ENCODE measurements at places on chromosomes 16 and 17.

GRCh38 chr17:34712481-34713195 lies 133.3 kb downstream of the TMEM132E start:
- DNase-seq, result no peak

GRCh38 chr16:89583895-89584644 lies 8.5 kb downstream of the CPNE7 start:
- DNase-seq, result no peak

DNA sequence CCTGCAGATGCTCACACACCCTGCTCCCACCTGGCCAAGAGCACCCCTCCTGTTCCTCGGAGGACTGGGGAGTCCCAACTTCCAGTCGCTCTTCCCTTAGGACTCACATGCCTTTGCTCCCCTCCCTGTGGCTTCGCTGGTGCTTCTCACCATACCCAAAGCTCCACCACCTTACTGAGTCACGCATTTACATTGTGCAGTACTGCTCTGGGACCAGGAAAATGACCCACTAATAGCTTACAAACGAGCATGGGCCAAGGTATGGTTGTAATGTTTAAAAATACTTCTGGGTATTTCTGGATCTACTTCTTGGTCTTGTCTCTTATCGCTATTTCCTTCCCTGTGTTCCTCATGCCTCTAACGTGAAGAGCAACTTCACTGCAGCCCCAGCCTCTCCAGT lies 41.0 kb upstream of the CDRT4 start:
- DNase-seq, result no peak

DNA sequence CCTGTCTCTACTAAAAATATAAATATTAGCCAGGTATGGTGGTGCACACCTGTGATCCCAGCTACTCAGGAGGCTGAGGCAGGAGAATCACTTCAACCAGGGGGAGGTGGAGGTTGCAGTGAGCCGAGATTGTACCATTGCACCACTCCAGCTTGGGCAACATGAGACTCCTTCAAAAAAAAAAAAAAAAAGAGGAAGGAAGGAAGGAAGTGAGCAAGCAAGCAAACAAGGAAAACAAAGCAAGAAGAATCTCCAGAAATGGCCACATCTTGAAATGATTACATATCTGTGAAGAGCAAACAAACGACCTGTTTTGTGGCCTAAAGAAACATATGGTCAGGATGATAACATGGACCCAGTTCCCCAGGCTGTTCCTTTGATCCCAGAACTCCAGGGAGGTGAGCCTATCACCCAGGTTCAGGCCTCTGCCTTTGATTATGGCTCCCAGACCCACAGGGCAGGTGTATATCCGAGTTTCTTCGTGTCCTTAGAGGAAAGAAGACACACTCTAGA lies 8.9 kb downstream of the ACOX1 start:
- no peak for DNase-seq

GRCh38 chr17:58314706-58315015 lies 13.9 kb downstream of the TSPOAP1 start:
- DNase-seq, result no peak

All from cerebellum (tissue), 4 donors.